Stimulated activated CD8-positive, alpha-beta memory T cell treated with anti-CD3 and anti-CD28 coated beads, Interleukin-7, amount 100 ng/mL, for 48 hours (primary cell): ENCODE measurements at places on chromosomes 1 and 21.

- no peak for DNase-seq
Measured at GRCh38 chr1:62908168-62908695, 124.3 kb downstream of the ATG4C start.

DNA sequence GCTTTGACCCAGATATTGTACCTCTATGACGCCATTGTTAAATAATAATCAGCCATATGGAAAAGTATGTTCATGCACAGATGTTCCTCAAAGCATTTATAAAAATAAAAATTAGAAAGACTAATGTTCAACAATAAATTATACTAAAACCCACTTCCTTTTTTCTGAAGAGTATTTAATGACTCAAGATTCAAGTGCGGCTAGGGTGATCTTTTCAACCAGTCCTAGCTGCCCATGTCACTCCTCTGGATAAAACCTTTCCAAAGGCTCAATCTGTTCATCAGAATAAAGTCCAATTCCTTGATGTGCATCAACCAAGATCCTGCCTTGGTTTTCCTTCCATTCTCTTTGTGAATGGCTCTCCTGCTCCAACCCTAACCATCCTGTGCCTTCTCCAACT lies 292.0 kb downstream of the VAV3 start:
- no peak for DNase-seq

GRCh38 chr1:150793221-150793620 lies 14.8 kb downstream of the CTSK start:
- no peak for DNase-seq

DNA sequence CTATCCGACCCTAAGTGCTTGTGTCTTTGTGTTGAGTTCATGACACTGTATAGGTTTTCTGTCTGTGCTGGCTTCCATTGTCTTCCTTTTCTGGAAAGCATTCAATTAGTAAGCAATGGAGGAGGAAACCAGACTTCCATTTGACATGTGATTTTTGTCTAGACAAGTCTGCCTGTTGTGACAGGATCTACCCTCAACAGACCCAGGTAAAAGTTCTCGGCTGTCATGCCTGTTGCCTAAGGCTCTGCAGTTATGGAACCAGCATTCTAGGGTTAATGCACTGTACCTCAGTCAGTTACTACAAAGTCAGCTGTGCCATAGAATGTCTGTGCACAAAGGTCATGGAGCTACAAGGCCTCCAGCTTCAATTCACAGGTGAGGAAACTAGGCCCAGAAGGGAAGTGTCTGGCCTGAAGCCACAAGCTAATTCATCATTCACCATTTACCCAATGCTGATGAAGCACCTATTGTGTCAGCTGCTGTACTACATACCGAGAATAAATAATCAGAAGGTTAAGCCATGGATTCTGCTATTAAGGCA lies 72.3 kb downstream of the PLPP3 start:
- no peak for DNase-seq

DNA sequence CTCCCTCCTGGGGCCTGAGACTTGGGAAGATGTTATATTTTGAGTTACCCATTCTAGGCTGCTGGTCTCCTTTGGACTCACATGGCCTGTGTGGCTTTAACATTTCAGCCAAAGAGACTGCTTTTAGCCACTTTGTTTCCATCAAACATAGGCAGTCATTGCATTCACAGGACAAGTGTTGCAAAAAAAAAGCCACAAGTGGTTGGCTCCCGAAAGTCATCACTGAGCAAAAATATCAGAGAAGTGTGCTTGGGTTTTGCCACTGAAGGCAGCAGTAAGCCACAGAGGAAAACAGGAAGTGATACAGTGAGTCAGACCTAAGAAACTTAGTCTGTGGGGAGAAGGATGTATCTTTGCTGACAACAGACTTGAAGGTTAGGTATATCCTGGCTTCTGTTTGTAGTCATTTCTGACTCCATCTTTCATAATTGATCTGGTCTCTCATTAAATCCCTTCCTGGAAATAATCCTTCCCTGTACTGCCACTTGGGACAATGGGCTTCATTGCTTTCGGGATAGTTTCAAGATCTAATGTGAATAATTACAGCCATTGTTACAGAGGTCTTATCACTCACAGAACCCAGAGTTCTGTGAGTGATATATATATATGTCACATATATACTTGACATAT lies 80.9 kb downstream of the COLGALT2 start:
- DNase-seq = peak; percentile 38

GRCh38 chr1:5983361-5984103 lies 8.7 kb downstream of the NPHP4 start:
- no peak for DNase-seq

GRCh38 chr1:13699936-13700520 lies at the start of gene PRDM2:
TSS of gene PRDM2 (plus strand) at chr1:13700188. CDS start at chr1:13715606, 15,418 bp downstream.
- DNase-seq = peak; percentile 34

DNA sequence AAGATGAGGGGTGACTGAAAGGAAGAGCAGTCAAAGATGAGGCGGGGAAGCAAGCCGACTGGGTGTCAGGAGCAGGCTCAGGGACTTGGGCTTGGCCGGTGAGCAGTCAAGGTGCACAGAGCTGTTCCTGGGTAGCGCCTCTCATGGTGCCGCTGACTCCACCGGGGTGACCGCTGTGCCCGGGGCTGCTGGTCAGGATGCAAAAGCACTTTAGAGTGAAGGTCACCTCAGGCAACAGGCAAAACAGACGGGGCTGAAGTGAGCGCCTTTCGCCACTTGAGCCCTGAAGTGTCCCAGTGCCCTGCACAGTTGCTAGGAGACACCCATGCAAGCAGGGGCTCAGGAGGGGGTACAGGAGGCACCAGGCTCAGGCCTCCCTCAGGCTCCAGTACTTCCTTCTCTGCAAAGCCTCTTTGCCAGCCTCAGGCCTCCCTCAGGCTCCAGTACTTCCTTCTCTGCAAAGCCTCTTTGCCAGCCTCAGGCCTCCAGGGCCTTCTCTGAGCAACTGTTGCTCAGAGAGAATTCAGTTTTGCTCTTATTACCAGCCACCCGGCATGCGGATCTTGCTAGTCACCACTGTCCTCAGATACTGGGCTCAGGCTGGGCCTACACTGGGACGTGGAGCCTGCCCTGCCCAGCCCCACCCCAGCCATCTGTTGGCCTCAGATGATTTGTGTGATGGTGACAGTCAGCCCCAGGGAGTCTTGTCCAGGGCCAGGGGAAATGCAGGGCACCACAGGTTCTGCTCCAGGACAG lies 99.7 kb upstream of the IRF2BP2 start:
- DNase-seq = no peak

DNA sequence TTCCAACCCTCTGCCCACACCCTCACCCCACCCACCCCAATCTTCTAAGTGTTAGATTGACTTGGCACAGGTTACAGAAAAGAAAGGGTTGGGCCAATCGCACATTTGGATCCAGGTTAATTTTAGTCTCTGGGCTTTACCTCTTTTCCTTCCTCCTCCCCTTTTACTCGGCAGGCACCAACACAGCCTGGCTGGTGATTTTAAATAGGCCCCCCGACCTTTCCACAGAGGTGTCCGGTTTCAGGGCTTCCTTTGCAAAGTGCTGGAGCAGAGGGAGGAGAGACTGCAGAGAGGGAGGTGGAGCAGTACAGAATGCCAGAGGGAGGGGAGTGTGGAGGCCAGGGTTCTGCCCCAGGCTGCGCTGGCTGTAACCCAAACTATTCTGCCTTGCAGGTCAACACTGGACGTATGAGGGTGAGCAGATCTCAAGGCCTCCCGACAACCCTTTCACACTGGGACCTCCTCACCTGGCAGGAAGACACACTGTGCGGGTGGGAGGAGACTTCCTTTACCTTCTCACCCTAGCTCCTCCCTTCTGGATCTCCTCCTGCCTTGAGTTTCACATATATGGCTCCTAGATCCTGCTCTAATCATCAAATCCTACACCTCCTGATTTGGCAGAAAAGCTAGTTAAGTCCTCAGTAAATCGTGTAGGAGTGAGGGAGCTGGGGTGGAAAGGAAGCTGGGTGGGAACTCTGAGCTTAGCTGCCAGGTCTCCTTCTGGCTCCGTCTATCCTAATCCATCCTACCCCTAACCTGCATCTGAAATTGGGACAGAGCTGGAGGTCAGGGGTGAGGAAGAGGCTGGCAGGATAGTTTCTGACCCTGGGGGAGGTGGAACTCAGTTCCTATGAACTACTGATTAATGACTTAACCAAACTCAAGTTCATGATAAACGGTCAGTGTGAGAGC lies 2.4 kb downstream of the CA14 start:
- no peak for DNase-seq

DNA sequence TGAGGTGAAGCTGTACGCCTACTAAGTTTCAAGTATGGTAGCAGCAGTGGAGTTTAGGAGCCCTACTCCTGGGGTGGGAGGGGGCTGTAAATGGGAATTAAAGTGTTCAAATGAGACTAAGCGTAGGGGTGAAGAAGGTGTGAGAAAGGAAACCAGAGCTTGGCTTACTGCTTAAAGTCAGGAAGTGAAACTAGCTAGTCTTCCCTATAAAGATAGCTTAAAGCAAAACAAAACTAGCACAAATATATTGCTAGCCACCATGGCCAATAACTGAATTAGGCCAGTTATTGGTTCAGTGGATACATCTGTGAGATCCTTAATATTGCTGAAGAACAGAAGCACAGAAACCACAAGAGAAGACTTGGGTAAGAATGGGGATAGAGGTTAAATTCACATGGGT lies 492.2 kb upstream of the PKN2 start:
- DNase-seq = no peak

- no peak for DNase-seq
Measured at GRCh38 chr1:26693599-26694572, 1.9 kb upstream of the ARID1A start.

DNA sequence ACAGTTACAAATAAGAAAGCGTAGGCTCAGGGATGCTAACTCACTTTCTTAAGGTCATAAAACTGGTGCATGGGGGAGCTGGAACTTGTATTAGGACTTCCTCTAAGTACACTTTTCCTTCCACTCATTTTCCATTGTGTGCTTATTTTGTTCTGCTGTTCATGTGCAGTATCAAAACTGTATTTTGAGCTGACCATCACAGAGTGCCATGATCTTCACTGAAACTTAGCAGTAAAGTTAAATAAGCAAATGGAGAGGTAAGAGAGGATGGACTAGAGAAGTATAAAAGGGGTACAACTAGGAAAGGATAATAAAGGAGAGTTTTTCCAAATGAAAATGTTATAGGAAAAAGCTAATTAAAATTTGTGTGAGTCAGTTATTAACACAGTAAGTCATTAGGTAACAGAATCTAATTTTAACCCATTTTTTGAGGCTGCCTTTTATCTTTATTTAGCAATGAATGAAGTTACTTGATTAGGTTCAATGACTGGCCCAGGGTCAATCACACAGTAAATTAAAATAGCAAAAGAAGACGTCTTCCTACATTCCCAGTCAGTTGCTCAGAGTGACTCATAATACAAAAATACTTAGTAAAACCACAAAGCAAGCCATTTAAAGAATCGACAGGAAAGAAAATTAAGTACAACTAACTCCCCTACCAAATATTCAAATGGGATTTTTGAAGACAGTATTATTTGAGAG lies 165.8 kb upstream of the C1orf105 start:
- DNase-seq = no peak

GRCh38 chr1:67601955-67602354 lies 83.0 kb upstream of the GADD45A start:
- no peak for DNase-seq

DNA sequence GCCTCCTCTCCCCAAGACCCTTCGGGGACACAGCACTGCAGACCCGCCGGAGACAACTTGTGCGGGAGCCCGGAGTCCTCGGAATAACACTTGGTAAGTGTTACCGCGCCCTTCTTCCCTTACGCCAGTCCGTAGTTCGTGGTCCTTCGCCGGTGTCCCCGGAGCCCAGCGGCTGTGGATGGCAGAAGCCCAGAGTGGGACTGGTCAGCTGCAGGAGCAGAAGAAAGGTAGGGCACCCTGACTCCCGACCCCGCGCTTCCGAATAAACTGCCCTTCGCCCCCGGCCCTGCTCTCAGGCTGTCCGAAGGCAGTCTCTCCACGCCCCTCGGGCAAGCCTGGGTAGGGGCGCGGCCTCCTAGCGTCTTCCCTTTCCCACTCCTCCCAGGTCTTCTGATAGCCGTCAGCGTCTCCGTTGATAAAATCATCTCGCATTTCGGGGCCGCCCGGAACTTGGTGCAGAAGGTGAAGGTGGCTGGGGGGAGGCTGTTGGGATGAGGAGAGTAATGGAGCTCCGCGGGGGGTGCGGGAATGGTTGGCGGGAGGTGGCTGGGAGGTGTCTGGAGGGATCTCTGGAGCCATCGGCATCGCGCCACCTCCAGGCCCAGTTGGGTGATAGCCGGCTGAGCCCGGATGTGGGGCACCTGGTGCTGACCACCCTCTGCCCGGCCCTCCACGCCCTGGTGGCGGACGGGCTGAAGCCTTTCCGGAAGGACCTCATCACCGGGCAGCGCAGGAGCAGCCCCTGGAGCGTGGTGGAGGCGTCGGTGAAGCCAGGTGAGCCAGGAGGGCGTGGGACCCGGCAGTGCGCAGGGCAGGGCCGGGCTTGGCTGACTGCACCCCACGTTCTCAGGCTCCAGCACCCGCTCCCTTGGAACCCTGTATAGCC lies 4.3 kb downstream of the RUSC1 start:
- DNase-seq = no peak

DNA sequence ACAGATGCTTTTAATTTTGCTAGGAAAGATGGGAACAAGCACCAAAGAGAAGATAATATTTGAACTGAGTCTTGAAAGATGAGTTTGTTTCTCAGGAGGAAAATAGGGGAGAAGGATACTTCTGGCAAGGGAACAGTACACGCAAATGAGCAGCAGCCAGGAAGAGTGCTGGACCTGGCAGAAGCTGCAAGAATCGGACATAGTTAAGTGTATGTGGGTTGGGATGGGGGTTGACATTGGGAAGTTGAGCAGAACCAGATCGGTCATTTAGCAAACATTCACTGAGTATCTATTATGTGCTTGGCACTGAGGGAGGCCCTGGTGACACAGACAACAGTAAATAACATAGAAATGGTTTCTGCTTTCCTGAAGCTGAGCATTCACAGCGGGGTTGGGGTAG lies 198.8 kb downstream of the PLPP3 start:
- no peak for DNase-seq

DNA sequence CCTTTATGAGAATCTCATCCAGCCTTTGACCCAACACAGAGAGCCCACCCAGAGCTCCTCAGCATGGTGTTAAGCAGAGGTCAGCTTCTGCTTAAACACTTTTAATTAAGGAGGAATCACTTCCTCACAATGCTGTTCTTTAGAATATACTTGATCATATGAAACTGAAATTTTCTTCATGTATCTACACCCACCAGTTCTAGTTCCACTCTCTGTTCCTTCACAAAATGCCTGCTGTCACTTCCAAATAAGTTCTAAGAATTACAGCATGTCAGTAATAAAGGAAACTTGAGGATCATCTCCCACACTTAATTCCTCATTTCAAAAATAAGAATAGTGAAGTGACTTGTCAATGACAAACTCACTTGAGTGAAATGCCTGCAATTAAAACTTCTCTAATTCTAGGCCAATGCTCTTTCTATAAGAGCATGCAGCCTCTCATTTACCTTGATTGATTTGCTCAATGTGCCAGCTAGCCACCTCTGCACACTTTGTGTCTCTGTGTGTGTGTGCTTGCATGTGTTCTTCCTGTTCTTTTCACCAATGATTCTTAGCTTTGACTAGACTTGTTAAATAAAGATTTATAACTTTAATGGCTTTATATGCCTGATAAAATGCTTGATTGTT lies 356.3 kb downstream of the PLPP3 start:
- DNase-seq = no peak

- DNase-seq = no peak
Measured at GRCh38 chr1:111990026-111990877, 784 bp upstream of the KCND3 start.

- no peak for DNase-seq
Measured at GRCh38 chr1:40785446-40785845, 1.9 kb downstream of the KCNQ4 start.
